ENCODE measurements at places on chromosomes 5 and 9.
A peak's percentile ranks its signal among the peaks of the same experiment; 100 is the strongest.

GRCh38 chr5:150440948-150441812 lies 8.4 kb downstream of the RPS14 start:
- DNase-seq = no peak

GRCh38 chr5:15763754-15764153 lies 263.8 kb downstream of the FBXL7 start:
- no peak for DNase-seq

GRCh38 chr5:1166370-1166769 lies 35.0 kb upstream of the SLC6A19 start:
- DNase-seq = no peak

DNA sequence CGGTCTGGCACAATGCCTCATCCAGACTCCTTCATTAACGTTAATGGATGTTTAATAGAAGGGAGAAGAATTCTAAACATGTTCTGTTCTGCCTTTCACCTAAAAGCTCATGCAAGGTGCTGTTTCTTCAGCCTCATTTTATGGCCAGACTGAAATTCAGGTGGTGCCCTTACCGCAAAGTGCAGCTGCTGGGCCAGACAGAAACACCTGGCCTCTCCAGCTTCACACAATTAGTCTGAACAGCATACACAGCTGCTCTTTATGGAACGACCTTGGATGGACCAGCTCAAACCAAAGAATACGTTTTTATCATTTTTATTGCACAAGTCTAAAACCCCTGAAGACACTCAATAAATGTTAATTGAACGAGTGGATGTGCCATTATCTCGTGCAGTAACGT lies 4.6 kb downstream of the SNCAIP start:
- DNase-seq = peak; percentile 89

DNA sequence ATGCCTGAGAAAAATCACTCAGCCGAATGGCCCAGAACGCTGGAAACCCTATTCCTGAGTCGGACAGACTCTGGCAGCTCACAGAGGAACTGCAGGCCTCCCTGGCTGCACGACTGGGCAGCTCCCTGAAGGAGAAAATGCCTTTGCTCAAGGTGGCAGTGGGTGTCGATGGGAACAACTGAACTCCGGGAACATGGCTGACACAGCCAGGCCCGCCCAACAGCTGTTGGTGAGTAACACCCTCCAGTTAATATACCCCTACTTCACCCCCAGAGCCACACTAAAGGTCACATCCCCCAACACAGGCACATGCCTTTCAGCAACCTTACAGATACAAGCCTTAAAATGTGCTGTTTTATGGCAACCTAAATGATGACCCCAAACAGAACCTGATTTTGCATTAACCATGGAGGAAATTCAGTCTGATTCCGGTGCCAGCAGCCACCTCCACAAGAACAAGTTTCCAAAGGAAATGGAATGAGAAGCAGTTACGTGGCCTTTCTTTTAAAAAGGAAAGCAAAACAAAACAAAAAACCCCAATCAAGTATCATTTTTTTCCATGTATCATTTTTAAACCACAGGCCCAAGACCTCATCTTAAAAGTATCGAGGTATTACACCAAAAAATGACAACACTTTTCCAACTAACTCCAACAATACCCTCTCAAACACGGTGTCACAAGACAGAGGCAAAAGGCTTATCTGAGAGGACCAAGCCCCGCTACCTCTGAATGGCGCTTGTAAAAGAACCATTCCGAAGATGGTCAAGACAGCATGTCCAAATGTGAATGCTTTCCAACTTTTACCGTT lies 3.1 kb downstream of the KLF9 start:
- DNase-seq = peak; percentile 50

DNA sequence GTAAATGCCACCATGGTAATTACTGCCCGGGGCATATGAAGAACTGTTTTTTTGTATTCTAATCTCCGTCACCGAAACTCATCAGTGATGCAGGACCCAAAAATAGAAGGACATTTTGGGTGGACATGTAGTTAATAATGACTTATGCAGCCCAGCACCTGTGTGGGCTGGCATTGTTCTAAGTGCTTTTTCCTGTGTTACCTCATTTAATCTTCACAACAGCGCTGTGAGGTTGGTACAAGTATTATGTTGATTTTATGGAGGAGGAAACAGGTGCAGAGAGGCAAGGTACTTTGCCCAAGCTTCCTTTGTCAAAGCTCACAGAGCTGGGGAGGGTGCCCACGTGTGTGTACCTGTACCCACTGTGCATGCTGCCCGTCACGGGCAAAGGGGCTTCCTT lies 58.4 kb downstream of the DAPK1 start:
- DNase-seq = peak; percentile 45

DNA sequence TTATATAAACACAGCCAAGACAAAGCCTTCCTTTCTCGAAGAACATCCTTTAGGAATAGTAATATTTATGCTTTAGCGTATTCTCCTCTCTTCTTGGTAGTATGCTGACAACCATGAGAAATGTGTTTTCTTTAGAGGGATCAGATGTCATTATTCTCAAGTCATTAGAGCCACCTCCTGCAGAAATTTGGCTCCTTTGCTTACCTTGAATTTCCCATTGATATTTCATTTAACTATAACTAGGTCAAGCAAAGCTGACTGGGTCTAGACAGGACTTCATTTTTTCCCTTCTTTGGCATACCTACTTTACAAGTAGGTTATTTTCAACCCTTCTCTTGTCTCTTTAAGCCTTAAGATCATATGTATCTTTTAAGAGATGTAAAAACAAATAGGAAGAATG lies 50.3 kb downstream of the SPATA31D1 start:
- DNase-seq = no peak

Measured in NCI-H1092 treated with DMSO at 0.1 percent for 48 hours (cell line).